ENCODE measurements at places on chromosomes 12 and 14.

- H3K27me3 ChIP-seq = no peaks in the 10 kb centered on the region
- H3K36me3 ChIP-seq = no peaks in the 10 kb centered on the region
- H3K4me3 ChIP-seq = no peak overlapping the region
- no peak overlapping the region for H3K27ac ChIP-seq
These were observed 22.1 kb downstream of the SNRPF start for GRCh38 chr12:95880895-95881294.

- no peak for DNase-seq
- H3K36me3 ChIP-seq = no peaks in the 10 kb centered on the region
- no peaks in the 10 kb centered on the region for H3K4me1 ChIP-seq
- H3K27ac ChIP-seq = no peak overlapping the region
- peaks cover 41% of the 10 kb centered on the region for H3K27me3 ChIP-seq
These were observed 264.7 kb downstream of the APAF1 start for GRCh38 chr12:98909746-98910145.

- no peaks in the 10 kb centered on the region for H3K36me3 ChIP-seq
- no peak for DNase-seq
- H3K27ac ChIP-seq = no peak overlapping the region
These were observed 62.3 kb upstream of the EGLN3 start for GRCh38 chr14:34012978-34013720.

DNA sequence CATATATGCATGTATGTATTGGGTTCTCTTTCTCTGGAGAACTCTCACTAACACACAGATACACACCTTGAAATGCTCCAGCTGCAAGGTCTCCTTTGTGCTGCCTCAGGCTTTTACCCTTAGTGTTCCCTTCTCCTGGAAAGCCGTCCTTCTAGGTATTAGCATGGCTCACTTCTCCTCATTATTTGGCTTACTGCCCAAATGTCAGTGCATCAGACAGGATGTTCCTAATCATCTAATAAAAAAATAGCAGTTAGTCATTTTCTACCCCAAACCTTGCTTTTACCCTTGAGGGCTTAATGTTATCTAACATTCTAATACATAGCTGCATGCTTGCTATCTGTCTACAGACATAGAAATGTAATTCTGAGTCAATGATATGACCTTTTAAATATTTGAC lies 109.0 kb upstream of the SLC16A7 start:
- no peak overlapping the region for H3K4me3 ChIP-seq
- H3K36me3 ChIP-seq = no peaks in the 10 kb centered on the region
- H3K4me1 ChIP-seq = no peaks in the 10 kb centered on the region
- H3K27me3 ChIP-seq = no peaks in the 10 kb centered on the region

GRCh38 chr14:55053018-55053417 lies 1.6 kb downstream of the MAPK1IP1L start:
- H3K4me3 ChIP-seq = peak overlapping the region; percentile 92
- H3K36me3 ChIP-seq = peaks cover 14% of the 10 kb centered on the region
- DNase-seq = no peak
- peaks cover 32% of the 10 kb centered on the region for H3K4me1 ChIP-seq
- H3K27me3 ChIP-seq = no peaks in the 10 kb centered on the region
- H3K27ac ChIP-seq = peak overlapping the region; percentile 98

GRCh38 chr12:70646850-70647249 lies 9.6 kb upstream of the PTPRB start:
- peak overlapping the region; percentile 94 for H3K27ac ChIP-seq
- no peaks in the 10 kb centered on the region for H3K27me3 ChIP-seq
- no peak overlapping the region for H3K4me3 ChIP-seq
- no peak for DNase-seq

GRCh38 chr14:60926002-60926401 lies 54.9 kb downstream of the TRMT5 start:
- DNase-seq = no peak
- H3K36me3 ChIP-seq = peaks cover 12% of the 10 kb centered on the region
- peak overlapping the region; percentile 17 for H3K27ac ChIP-seq
- H3K4me3 ChIP-seq = no peak overlapping the region

DNA sequence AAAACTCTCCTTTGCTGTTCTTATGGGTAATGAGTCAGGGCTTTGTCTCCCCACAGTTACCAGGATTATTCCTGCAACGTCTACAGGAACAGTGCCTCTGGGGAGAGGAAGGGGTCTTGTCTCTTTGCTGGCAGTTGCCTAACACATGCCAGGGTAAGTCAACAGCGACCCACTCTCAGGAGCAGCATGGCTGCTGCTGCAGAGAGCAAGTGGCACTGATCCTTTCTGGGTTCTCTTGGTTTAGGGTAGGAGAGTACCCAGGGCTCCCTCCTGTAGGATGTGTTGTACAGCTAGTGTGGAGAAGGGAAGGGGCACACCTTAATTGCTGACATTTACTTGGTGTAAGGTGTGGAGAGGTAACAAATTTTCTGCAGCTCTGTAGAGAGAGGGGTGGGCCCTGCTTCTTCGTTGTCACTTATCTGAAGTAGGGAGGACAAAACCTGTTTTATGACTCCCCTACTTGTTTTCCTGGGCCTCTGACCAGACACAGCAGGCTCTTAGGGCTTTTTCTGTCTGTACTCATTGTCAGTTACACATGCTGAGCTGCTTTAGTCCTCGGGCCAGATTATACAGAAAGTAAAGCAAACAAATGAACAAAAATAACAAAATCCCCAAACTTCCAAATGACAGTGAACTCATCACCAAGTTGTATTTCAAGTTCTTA lies 168.2 kb downstream of the ACSS3 start:
- peaks cover 8% of the 10 kb centered on the region for H3K4me1 ChIP-seq
- H3K27ac ChIP-seq = peak overlapping the region; percentile 57
- no peak for DNase-seq
- H3K36me3 ChIP-seq = peaks cover 18% of the 10 kb centered on the region
- H3K27me3 ChIP-seq = no peaks in the 10 kb centered on the region

DNA sequence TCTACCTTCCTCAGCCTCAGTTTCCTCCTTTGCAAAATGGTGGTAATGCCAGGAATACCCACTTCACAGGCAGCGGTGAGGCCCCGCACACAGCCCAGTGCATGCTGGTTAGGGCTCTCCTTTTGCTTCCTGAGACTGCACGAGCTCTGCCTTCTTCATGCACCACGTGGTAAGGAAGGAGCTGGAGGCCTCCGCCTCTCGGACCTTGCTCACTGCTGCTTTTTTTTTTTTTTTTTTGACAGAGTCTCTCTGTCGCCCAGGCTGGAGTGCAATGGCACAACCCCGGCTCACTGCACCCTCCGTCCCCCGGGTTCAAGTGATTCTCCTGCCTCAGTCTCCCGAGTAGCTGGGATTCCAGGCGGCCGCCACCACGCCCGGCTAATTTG lies 18.1 kb downstream of the TAMALIN start:
- DNase-seq = no peak
- no peaks in the 10 kb centered on the region for H3K36me3 ChIP-seq
- H3K4me1 ChIP-seq = peaks cover 21% of the 10 kb centered on the region
- peaks cover 27% of the 10 kb centered on the region for H3K27me3 ChIP-seq
- no peak overlapping the region for H3K27ac ChIP-seq
- no peak overlapping the region for H3K4me3 ChIP-seq

DNA sequence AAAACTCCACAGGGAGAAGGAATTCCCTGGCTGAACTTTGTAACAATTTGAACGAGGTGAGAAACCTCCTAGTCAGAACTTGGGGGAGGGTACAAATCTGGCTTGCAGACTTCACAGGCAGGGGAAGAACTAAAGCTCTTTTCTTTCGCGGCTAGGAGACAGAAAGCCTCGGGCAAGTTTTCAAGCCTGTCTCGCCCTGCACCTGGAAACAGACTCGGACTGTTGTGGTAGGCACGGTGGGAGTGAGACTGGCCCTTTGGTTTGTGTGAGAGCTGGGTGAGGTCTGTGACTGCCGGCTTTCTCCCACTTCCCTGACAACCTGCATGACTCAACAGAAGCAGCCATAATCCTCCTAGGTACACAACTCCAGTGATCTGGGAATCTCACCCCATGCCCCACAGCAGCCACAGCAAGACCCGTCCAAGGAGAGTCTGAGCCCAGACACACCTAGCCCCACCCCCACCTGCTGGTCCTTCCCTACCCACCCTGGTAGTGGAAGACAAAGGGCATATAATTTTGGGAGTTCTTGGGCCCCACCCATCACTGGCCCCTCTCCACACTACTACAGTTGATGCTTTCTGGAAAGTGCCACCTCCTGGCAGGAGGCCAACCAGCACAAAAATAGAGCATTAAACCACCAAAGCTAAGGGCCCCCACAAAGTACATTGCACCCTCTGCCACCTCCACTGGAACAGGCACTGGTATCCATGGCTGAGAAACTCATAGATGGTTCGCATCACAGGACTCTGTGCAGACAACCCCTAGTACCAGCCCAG lies 102.7 kb upstream of the ST8SIA1 start:
- no peaks in the 10 kb centered on the region for H3K36me3 ChIP-seq
- H3K27me3 ChIP-seq = peaks cover 13% of the 10 kb centered on the region

- no peak overlapping the region for H3K4me3 ChIP-seq
- H3K27me3 ChIP-seq = no peaks in the 10 kb centered on the region
- H3K27ac ChIP-seq = no peak overlapping the region
These were observed 36.9 kb downstream of the PACS2 start for GRCh38 chr14:105351410-105351809.

GRCh38 chr12:100564090-100564489 lies 9.4 kb upstream of the GAS2L3 start:
- H3K4me3 ChIP-seq = no peak overlapping the region
- H3K27ac ChIP-seq = no peak overlapping the region
- H3K4me1 ChIP-seq = no peaks in the 10 kb centered on the region
- no peaks in the 10 kb centered on the region for H3K36me3 ChIP-seq

GRCh38 chr14:22011253-22011642 lies 337.6 kb upstream of the OR4E1 start:
- H3K4me1 ChIP-seq = no peaks in the 10 kb centered on the region
- no peak overlapping the region for H3K27ac ChIP-seq
- DNase-seq = no peak

DNA sequence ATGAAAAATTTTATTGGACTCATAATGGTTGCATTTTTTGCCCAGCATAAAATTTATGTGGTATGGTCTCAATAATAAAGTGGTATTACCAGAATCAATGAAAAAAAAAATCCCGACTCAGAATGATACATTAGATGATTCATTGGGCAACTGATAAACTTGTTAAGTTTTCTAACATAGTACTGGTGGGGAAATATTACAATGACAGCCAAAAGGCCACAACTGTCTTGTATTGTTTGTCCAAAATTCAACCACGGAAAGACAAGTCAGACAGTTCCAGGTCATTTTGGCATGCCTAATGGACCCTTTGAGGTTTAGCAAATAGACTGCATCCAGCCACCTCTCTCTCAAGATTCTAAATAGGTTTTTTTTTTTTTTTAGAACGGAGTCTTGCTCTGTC lies 70.5 kb upstream of the TRIM9 start:
- DNase-seq = no peak
- no peaks in the 10 kb centered on the region for H3K27me3 ChIP-seq
- no peak overlapping the region for H3K27ac ChIP-seq
- H3K4me3 ChIP-seq = no peak overlapping the region
- no peaks in the 10 kb centered on the region for H3K36me3 ChIP-seq

DNA sequence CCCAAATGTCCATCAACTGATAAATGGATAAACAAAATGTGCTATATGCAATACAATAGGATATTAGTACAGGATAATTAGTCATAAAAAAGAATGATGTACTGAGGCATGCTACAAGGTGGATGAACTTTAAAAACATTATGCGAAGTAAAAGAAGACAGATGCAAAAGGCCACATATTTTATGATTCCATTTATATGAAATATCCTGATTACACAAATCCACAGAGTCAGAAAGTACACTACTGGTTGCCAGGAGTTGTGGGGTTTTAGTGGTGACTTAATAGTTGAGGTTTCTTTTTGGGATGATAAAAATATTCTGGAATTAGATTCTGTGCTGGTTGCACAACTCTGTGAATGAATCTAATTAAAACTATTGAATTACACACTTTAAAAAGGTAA lies 12.6 kb downstream of the TRIM9 start:
- H3K4me3 ChIP-seq = no peak overlapping the region
- DNase-seq = no peak
- peaks cover 26% of the 10 kb centered on the region for H3K4me1 ChIP-seq
- no peaks in the 10 kb centered on the region for H3K36me3 ChIP-seq

DNA sequence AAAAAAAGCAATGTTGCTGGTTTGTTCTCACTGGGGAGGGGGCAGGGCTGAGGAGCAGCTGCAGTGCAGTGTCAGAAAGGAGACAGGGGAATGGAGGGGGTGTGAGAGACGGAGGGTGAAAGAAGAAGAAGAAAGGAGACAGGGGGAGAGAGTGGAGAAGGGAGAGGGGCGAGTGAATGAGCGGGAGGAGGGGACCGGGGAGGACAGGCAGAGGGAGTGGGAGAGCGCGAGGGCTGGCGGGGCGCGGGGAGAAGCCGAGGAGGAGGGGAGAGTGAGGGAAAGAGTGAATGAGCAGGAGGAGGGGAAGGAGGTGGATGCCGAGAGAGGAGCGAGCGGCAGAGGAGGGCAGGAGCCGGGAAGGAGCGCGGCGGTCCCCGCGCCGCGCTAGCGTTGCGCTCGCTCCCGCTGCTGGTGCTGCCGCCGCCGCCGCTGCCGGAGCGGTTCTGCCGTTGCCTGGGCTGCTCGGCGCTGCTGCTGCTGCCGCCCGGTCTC lies at the start of gene NOVA1:
Gene NOVA1, minus strand, starts transcription at position 445 of the 492 bp plus-strand sequence. CDS start 597 bp downstream, outside the sequence.
- H3K27me3 ChIP-seq = peaks cover 72% of the 10 kb centered on the region
- H3K4me3 ChIP-seq = peak within 1 kb of the TSS; percentile 89
- DNase-seq = no peak
- H3K36me3 ChIP-seq = no peaks in the 10 kb centered on the region

DNA sequence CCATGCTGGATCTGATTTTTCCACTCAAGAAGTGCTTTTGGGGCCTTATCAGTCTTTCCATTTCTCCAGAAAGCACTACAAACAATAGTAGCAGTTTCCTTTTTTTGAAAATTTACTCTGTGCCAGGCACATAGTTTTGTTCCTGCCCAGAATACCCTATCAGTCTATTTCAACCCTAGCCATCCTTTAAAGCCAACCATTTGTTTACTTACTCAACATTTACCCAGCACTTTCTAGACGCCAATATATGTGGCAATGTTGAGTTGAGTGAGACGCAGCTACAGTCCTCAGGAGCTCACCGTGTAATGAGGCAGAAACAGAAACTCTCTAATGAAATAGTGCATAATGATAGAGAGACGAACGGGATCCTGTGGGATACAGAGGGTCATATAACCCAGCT lies 32.9 kb upstream of the CHST11 start:
- H3K27ac ChIP-seq = no peak overlapping the region
- H3K27me3 ChIP-seq = peaks cover 3% of the 10 kb centered on the region
- H3K4me1 ChIP-seq = peaks cover 11% of the 10 kb centered on the region
- H3K36me3 ChIP-seq = no peaks in the 10 kb centered on the region
- H3K4me3 ChIP-seq = no peak overlapping the region

GRCh38 chr12:118424884-118425283 lies 48.5 kb downstream of the SUDS3 start:
- H3K4me3 ChIP-seq = no peak overlapping the region
- no peak overlapping the region for H3K27ac ChIP-seq
- no peaks in the 10 kb centered on the region for H3K36me3 ChIP-seq

GRCh38 chr12:6866163-6866919 lies 990 bp upstream of the TPI1 start:
- H3K27me3 ChIP-seq = no peaks in the 10 kb centered on the region
- H3K36me3 ChIP-seq = peaks cover 35% of the 10 kb centered on the region
- peaks cover 24% of the 10 kb centered on the region for H3K4me1 ChIP-seq
- peak overlapping the region; percentile 92 for H3K4me3 ChIP-seq
- no peak overlapping the region for H3K27ac ChIP-seq
- DNase-seq = no peak

- no peaks in the 10 kb centered on the region for H3K27me3 ChIP-seq
- H3K4me1 ChIP-seq = peaks cover 29% of the 10 kb centered on the region
- no peak overlapping the region for H3K27ac ChIP-seq
These were observed 22.6 kb upstream of the LUM start for GRCh38 chr12:91133871-91134270.
